ENCODE measurements at places on chromosomes 7 and 10.

DNA sequence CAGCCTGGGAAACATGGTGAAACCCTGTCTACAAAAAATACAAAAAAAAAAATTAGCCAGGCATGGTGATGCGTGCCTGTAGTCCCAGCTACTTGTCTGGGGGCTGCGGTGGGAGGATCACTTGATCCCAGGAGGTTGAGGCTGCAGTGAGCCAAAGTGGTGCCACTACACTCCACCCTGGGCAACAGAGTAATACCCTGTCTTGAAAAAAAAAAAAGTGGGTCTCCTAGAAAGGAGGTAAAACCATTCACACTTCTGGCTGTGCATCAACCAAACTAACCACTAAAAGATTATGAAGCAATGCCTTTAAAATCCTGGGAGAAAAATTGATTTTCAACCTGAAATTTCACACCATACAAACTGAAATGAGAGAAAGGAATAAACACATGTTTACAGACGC lies 35.4 kb upstream of the C10orf71 start:
- DNase-seq, result no peak

- DNase-seq, result no peak
Observed at GRCh38 chr7:146713934-146714333, 597.3 kb downstream of the CNTNAP2 start.

GRCh38 chr10:78116361-78116760 lies 82.7 kb downstream of the RPS24 start:
- no peak for DNase-seq

DNA sequence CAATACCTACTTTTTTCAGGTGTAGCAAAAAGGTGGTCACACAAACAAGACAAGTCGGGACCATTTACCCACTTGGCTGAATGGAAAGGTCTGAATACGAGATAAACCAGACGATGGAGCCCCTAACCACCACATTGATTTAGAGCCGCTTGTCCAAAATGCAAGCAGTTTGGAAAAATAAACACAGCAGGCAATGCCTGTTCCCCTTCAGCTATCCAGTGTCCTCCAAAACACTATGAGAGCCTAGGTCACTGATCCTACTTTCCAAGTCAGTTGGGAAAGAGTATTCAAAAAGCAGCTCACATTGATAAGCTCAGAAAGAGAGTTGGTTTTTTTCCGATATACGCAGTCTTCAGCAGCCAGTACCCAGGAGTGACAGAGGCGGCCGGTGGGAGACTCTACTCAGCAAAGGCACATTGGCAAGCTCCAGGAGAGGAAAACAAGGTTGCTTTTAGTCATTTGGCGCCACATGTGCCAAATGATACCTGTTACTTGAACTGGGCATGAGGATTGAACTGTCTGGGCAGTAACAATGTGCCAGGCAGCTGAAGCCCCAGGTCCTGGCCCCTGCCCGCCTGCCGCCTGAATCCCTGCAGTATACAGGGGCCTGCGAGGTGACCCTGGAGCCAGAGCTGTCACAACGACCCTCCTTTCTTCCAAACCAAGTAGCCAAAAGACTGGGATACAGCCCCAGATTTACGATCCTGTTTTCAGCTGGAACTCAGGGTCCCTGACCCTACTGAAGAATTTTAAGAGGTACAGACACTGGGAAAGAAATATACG lies 109.8 kb downstream of the PIP4K2A start:
- no peak for DNase-seq

GRCh38 chr10:102540023-102540422 lies 36.3 kb downstream of the SUFU start:
- no peak for DNase-seq

DNA sequence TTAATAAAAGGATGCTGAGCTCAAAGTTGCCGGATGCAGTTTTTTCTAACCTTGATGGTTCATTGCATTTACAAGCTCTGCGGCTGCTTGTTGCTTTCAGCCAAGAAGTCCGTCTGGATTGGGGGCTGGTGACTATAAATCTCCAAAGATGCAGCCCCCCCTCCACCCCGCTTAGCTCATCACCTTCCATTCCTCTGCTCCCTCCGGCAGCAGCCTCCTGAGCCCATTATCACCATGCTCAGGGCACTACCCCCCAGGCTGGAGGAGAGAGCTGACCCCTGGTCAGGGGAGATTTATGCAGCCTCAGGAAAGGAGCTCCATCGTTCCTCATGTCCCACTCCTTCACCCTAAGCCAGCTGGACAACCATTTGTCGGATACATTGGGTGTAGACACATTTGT lies 55.3 kb upstream of the ZRANB1 start:
- DNase-seq, result no peak

DNA sequence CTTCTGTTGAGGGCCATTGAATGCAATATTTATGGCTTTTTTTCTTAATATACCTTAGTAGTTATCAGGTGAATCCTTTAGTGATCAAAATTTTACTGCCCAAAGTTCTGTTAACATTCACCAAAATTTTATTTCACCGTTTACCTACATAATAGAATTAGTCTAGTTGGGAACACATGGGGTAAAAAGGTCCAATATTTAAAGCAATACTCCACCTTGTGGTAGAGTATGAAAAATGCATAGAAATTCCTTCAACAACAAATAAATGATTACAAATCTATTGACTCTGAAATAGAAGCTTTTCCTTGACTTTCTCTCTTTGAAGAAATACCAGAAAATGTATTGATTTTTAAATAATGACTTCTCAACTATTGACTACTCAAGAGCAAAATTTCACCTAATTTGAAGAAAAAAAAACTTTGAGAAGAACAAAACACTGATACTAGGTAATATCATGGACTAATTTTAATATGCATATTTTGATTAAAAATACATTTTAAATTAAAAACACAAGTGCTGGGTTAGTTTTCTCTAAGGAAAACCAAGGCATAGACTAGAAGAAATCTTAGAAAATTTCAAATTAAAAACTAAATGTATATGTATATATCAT lies 43.3 kb downstream of the POLR1F start:
- no peak for DNase-seq

DNA sequence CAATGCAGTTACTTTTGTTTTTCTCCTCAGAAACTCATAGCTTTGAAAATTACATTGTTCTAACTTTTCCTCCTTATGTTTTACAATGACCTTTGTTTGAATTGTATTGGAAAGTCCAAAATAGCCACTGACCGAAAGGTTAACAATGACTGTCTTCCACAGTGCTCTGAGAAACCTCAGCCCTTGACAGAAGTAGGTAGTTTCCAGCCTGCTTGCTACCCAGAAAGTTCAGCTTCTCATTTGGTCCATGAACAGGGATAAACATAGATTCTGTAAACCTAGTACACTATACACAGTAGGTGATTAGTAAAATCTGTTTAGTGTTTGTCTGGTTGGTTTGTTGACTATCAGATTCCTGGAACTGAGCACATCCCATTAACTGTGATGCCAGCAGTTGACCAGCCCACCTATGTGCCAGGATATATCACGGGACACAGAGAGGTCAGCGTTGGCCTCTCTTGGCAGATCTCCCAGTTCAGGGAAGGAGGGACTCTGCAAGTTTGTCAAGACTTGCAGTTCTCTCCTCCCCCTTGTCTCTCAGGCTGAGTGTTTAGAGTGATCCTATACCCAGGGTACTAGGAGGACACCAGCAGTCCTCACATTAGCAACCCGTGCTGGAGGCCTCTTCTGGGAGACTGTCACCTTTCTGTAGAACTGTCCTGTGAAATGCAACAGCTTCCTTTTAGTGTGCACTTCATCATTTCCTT lies 297.6 kb downstream of the ARHGAP12 start:
- DNase-seq, result no peak

- DNase-seq, result no peak
Observed at GRCh38 chr10:60417901-60418300, 28.2 kb upstream of the ANK3 start.

DNA sequence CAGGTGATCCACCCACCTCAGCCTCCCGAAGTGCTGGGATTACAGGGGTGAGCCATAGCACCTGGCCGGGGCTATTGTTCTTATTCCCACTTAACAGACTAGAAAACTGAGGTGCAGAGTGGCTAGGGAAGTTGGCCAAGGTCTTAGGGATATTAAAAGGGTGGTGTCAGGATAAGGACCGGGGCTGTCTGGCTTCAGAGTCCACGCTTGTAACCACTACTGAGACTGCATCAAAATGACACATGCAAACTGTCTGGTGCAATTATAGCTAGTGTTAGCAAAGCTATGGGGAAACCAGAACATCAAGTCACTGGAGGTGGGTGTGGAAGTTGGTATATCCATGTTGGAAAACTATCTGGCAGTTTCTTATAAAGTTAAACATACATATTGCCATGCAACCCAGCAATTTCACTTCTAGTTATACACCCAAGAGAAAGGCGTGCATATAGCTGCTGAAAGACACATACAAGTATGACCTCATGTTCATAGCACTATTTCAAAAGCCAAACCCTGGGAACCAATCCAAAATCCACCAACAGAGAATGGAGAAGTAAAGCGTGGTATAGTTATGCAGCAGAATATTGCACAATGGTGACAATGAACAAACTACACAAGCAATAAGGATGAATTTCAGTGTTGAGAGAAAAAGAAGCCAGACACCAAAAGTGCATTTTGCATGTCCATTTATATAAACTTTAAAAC lies 33.9 kb upstream of the EEPD1 start:
- no peak for DNase-seq

DNA sequence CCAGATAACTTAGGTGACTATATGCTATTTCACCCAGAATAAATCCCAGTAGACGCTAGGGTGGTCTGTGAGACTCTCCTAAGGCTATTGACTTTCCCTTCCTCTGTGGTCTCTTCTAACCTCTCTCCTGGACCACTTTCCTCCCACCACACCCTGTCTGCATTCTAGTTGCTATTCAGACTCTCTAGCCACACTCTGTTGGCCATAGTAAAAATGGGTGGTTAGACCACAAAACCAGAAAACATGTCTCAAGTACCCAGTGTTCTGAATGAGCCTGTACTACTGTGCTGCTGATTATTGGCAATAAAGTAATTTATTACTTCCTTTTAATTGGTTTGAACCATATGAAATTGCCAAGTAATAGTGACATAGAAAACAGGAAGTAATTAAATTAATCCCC lies 240.8 kb downstream of the KIF20B start:
- DNase-seq, result no peak

DNA sequence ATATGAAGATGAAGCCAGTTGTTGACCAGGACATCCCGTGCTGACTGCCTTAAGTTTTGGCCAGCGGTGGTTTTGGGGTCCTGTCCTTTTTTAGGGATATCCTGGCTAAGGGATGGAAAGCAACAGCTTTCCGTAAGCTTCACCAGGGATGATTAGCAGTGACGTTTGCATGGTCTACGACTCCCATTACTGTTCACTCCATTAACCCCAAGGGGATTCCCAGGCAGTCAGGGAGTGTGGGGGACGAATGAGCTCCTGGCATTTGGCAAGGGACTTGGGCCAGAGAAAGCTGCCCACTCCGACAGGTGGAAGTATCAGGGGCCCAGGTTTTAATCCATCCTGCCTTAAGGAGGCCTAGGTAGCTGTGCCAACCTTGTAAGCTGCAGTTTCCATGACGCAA lies 66.8 kb downstream of the ITGB1 start:
- DNase-seq, result no peak
